ENCODE measurements at places on chromosomes 16 and 17.

DNA sequence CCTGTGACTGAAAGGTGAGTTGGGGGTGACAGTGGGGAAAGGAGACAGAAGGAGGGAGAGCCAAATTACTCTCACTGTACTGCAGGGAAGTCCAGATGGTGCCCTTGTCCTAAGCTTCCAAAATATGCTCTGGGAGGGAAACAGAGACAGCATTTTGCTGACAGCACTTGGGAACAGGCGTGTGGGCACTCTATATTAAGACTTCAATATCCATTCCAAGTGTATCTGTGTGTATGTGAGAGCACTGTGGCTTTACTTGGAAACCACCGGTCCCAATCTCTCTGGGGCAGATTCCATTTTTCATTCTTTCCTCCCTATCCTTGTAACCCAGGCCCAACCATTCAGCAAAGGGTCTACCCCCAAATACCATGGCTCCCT lies 407.3 kb downstream of the UTP18 start:
- no peak for DNase-seq

GRCh38 chr16:54194334-54194743 lies 92.2 kb downstream of the IRX3 start:
- no peak for DNase-seq

GRCh38 chr17:19378416-19379360 lies at the start of gene MAPK7:
MAPK7 (plus strand) TSS chr17:19378498; CDS start chr17:19378901, 403 bp downstream.
- DNase-seq, result no peak

DNA sequence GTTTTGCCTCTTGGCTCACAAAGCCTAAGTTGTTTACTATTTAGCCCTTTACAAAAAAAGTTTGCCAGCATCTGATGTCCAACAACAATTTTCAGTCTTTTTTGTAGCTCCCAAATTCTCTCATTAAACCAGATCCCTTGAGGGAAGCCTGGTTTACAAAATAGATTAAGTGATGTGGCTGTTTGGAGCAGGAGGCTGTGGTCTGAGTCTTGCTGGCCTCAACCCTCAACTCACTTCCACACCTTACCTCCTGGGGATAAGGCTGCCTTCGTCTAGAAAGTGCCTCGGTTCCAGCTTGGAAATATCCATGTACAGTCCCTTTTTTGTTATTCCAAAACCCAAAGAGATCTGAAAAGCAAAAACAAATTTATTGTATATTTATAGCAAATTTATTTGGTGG lies 138.4 kb downstream of the WWOX start:
- no peak for DNase-seq

- peak; percentile 52 for DNase-seq
Observed at GRCh38 chr17:17792551-17793377, 44.0 kb downstream of the SREBF1 start.

GRCh38 chr17:79843816-79844800 lies 4.9 kb upstream of the CBX4 start:
- no peak for DNase-seq

DNA sequence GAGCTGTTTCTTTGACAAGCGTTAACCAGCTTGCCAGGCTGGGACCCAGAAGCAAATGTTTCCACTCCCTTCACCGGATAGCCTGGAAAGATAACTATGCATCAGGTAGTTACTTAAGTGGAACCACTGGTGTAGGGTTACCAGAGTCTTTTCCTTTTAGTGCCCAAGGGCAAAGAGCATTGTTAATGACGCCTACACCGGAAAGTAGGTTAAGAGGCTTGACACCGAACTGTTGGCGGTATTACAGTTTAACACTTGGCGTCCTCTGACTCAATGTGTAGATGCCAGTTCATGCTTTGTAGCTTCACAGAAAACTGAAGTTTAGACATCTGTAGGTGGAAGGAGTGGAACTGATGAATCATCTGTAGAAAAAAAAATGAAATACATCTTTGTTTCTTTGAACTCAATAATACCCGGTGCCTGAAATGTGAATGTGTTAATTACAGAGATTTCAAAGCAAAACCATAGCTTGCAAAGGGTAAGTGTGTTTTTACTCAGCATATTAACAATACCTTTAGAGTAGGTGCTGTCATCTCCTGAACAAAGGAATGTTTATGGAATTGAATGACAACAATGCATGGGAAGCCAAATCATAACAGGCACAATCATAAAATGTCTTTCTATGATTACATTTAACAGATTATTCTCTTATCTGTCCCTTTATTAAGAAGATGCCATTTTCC lies 426.7 kb upstream of the SALL1 start:
- no peak for DNase-seq

- DNase-seq, result no peak
Observed at GRCh38 chr17:7043497-7044198, at the start of gene SLC16A11. SLC16A11 (minus strand) TSS chr17:7044092; CDS start chr17:7043513, 579 bp downstream.

DNA sequence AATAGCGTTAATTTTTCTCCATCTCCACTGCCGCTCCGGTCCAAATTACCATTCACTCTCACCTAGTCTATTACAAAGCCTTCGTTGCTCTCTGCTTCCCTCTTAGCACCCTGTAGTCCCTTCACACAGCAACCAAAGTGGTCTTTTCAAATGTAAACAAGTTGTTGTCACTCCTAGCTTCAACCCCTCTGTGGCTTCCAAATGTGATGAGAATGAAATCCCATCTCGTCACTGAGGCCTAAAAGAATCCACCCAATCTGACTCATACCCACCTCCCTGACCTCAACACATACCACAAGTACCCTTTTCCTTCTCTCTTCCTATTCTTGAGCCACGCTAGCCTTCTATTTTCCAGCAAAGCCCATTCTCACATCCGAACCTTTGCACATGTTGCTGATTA lies 2.2 kb upstream of the PELP1 start:
- no peak for DNase-seq

- no peak for DNase-seq
Observed at GRCh38 chr16:31508706-31509195, 560 bp upstream of the RUSF1 start.

- no peak for DNase-seq
Observed at GRCh38 chr16:27118526-27118925, 51.8 kb downstream of the C16orf82 start.

- no peak for DNase-seq
Observed at GRCh38 chr17:43599046-43599395, 52.9 kb upstream of the ETV4 start.

GRCh38 chr16:85848986-85849385 lies 49.5 kb downstream of the COX4I1 start:
- DNase-seq, result no peak

DNA sequence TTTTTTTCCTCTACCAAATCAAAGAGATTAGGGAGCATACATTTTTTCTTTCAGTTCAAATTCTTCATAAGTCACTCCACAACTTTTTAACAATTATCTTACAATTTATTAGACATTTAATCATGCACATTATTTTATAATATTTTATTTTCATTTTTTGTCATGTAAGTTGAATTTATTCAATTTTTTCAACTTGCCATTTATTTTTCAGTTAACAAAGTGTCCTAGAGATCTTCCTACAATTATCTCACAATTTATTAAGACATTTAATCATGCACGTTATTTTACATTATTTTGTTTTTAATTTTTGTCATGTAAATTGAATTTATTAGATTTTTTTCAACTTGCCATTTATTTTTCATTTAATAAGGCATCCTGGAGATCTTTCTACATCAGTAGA lies 16.2 kb downstream of the CACNG3 start:
- no peak for DNase-seq

DNA sequence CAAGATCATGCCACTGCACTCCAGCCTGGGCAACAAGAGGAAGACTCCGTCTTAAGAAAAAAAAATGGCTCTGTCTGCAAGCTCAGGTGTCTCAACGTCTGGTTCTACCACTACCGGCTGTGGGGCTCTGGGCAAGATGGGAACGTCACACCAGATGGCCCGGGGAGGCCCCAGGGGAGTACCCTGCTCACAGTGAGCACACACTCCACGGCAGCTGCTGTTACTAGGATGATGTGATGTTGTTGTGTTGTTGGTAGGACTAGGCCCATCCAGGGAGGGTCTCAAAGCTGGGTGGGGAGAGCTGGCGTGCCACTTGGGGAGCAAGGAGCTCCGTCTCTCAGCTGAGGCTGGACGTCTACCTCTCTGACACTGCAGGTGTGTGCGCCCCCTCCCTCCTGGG lies 9.4 kb upstream of the NPTX1 start:
- peak; percentile 87 for DNase-seq

All from DND-41 (cell line).